ENCODE measurements at places on chromosomes 3 and 15.
A peak's percentile ranks its signal among the peaks of the same experiment; 100 is the strongest.

DNA sequence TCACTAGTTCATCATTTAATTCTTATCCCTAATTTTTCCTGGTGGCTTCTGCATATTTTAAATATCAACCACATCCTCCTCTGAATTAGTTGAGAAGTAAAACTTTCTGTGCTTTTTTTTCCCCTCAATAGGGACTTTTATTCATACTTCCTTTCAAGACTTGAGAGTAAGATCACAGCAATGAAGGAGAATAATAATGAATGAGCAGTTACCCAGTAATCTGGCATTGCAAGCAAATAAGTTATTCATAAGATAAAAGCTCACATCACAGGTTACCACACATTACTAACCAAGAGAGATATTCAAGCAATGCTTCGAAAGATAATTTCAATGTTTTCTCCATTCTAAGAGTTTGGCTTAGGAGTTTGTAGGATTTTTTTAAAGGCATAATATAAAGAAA, 50.3 kb downstream of the BTLA start:
- DNase-seq, result no peak

DNA sequence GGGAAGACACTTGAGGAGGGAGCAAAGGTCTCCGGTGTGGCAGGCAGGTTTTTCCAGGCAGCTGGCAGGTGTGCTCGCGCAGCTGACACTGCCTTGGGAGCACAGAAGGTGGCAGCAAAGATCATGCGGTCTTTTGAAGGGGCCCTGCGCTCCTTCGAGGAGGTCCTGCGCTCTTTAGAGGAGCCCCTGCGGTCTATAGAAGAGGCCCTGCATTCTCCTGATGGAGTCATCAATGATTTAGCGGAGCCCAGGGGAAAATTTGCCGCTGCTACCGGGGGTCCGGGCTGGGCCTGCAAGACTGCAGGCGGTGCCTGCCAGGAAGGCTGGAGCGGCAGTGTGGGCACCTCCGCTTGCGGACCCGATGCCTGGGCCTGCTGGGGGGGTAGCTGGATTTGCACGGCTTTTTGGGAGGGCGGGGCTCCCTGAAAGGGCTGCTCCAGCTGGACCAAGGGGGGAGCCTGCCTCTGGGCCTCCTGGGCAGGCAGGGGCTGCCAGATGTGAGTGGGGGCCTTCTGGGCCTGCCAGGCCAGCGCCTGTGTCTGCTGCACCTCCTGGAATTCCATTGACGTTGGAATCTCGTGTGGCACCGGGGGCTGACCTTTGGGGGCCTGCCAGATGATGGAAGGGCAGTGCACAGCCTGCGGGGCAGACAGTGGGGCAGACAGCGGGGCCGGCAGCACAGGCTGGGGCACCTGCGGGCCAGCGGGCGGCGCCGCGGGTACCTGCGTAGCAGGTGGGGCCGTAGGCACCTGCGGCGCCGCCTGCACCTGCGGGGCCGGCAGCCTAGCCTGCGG, 2.1 kb downstream of the MAGEL2 start:
- DNase-seq, result no peak

DNA sequence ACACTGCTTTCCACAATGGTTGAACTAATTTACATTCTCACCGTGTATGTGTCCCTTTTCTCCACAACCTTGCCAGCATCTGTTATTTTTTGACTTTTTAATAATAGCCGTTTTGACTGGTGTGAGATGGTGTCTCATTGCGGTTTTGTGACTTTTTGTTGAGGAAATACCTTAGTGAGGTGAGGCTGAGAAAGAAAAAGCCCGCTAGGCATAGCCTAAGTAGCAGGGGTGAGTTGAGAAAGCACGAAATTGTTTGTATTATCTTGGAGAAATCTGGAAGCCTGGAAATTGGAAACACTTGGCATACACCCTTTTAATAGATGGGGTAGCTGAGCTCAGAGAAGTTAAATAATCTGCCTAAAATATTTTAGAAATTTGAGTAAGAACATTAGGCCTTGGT, 61.5 kb upstream of the CFAP161 start:
- DNase-seq, result no peak

GRCh38 chr3:172746475-172746874, 4.1 kb upstream of the ECT2 start:
- DNase-seq, result no peak

- DNase-seq, result no peak
Measured at GRCh38 chr3:185586686-185587039, 568 bp downstream of the SENP2 start.

GRCh38 chr3:10582733-10583132, 77.3 kb upstream of the ATP2B2 start:
- no peak for DNase-seq

- no peak for DNase-seq
Measured at GRCh38 chr3:121661376-121661775, 673 bp upstream of the HCLS1 start.

DNA sequence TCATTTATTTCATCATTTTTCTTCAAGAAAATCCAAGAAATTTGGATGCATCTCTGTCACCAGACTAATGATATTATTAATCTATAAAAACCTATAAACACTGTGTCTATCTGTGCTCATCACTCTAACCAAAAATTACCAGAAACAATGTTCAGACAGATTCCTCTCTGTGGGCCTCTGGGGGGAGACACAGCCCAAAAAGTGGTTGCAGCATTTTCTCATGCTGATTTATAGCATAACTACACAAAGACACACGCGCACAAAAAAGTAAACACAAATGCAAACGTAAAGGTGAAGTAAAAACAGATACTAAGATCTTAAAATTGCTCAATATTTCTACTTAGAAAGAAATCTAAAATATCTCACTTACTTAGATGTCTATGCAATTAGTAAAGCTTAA, 976.0 kb downstream of the GBE1 start:
- DNase-seq, result peak; percentile 11

GRCh38 chr15:76935620-76936019, 4.1 kb downstream of the RCN2 start:
- no peak for DNase-seq

GRCh38 chr3:168803536-168803935, 707.8 kb upstream of the GOLIM4 start:
- DNase-seq, result no peak

GRCh38 chr3:175590745-175591144, 731.6 kb downstream of the NAALADL2 start:
- DNase-seq, result no peak

GRCh38 chr3:82643948-82644347, 882.5 kb upstream of the GBE1 start:
- peak; percentile 41 for DNase-seq

DNA sequence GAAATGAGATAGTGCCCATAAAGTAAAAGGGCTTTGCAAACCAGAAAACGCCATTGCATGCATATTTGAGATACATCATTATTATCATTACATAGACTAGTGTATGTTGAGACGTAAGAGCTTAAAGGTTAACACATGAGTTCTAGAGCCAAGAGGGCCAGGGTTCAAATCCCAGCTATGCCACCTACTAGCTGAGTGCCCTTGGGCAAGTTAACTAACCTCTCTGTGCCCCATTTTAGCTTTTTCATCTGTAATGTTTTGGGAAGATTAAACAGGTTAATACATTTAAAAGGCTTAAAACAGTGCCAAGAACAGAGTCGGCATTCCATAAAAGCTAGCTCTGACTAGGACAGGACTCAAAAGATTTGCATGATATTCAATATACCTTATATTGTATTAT, 22.8 kb downstream of the IQSEC1 start:
- no peak for DNase-seq

- DNase-seq, result no peak
Measured at GRCh38 chr3:115301364-115301860, 154.3 kb upstream of the ZBTB20 start.

DNA sequence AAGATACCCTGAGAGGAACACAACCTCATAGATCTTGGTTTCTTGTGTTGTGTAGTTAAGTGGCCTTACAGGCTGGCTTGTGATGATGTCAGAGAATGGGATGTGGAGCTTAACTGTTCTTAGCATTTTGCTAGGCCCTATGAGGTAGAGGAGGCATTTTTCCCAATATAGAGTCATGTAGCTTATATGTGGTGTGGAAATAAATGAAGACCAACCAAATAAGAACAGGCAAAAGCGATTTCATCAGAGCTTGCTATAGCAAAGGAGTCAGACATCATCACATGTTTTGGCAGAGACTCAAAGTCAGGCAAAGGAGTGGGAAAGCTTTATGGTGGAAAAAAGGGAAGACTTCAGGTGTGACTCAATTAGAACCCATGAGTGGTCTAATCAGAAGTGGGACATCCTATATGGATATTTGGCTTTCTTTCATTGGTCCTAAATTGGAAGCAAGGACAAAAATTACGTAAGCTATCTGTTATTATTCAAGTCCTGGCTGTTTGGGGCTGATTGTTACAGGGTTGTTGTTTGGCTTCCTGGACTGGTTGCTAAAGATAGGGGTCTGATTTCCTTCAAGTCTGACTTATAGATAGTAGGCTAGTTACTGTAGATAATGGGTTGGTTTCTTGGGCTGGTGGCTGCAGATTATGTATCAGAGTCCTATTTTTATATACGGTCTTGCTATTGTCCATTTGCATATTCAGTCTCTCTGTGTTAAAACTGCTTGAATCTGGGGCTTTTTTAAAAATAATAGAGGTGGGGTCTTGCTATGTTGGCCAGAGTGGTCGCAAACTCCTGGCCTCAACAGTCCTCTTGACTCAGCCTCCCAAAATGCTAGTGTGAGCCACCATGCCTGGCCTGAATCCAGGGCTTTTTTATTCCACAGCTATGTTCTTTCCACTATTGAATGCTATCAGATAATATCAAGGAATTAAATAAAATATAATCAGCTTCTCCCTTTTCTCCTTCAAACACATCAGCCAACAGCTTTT, 30.3 kb upstream of the SETD2 start:
- no peak for DNase-seq

GRCh38 chr3:139388821-139389551, 461 bp downstream of the COPB2 start:
- DNase-seq, result no peak

GRCh38 chr3:32374788-32375595, 16.7 kb upstream of the CMTM7 start:
- peak; percentile 75 for DNase-seq

- no peak for DNase-seq
Measured at GRCh38 chr3:184399410-184399809, 19.6 kb downstream of the CHRD start.

- no peak for DNase-seq
Measured at GRCh38 chr3:32241100-32241499, 2.6 kb downstream of the CMTM8 start.

- no peak for DNase-seq
Measured at GRCh38 chr15:44282101-44282500, 6.4 kb upstream of the GOLM2 start.

- DNase-seq, result no peak
Measured at GRCh38 chr3:177337541-177338331, 140.5 kb upstream of the TBL1XR1 start.

DNA sequence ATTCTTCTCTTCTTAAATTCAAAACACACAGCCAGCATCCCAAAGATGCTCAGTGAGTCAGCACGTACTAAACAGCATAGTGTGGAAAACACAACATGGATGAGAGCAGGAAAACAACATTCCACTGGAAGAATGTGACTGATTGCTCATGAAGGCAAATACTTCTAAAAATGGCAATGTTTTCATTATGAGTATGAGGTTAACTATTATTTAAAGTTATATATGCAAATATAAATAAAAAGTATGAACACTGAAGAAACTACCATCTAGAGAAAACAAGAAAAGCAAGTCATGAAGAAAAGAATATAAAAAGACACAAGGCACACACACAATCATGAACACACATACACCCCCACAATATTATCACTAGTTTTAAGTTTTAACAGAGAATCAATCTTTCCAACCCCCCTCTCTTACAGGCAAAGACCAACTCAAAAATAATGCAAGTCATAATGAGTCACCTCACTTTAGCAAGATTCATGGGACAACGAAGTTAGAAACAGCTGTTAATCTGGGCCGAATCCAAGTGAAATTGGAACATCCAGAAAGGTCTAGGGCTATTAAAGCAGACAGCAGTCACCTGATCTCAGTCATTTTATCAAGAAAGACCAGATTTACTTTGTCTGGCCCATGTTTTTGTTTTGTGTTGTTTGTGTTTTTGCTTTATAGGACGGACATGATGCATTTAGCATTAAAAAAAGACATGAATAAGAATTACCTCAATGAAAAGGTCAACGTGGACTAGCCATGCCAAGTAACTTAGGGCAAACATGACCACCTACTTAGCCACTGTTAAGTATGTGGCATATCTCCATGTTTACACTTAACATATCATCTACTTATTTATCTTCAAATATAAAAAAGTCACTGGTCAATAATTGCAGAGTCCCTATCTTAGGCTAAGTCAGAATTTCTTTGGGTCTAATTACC, 18.1 kb downstream of the GBE1 start:
- DNase-seq, result no peak

DNA sequence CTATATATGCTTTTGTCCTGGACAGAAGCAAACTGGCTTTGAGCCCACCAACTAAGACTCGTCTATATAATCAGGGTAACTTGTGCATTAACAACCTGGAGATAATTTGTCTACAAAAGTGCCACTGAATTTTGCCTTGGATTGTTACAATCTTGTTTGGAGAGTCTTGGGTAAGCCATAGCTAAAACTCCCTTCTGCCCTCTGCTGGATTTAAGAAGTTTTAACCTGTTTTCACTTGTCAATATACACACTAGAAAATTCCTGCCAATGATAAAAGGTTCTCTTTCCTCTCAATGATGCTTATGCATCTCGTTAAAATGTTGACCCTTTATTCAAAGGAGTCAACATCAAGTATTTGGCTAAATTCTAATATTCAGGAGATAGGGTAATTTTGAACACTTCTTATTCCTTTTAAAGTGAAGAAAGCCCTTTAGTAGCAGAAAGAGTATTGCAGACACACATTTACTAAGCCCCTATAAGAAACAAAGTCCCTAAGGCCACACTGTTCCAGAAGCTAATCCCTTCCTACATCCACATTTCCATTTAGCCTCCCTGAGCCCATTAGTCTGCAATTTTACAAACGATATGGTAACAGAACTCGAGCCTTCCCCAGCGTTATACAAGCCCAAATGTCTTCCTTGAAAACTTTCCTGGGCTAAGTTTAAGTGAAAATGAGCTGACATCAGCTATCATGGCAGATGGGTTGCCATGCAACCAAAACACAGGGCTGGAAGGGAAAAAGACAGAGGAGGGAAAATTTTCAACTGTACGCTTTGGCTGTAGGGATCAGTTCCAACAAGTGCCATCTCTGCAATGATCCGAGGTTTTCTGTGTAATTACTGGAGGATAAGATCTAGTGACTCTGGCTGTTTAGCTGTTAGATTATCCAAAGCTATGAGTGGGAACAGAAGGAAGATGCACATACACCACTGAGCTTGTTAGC, 75.9 kb upstream of the FGF12 start:
- no peak for DNase-seq

DNA sequence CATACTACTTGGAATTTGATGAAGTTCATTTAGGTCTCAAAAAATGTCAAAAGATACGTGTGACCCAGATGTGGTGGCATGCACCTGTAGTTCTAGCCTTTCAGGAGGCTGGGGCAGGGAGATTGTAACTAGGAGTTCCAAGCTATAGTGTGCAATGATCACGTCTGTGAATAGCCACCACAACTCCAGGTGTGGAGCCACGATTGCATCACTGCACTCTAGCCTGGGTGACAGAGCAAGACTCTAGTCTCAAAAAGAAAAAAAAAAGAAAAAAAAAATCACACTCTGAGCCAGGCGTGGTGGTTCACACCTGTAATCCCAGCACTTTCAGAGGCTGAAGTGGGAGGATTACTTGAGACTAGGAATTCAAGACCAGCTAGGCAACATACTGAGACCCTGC, 14.2 kb downstream of the MAP4 start:
- no peak for DNase-seq

GRCh38 chr15:48800811-48801455, 9.9 kb downstream of the CEP152 start:
- DNase-seq, result no peak
